OCI-M1 (cell line): ENCODE measurements at places on chromosomes 5 and 9.

DNA sequence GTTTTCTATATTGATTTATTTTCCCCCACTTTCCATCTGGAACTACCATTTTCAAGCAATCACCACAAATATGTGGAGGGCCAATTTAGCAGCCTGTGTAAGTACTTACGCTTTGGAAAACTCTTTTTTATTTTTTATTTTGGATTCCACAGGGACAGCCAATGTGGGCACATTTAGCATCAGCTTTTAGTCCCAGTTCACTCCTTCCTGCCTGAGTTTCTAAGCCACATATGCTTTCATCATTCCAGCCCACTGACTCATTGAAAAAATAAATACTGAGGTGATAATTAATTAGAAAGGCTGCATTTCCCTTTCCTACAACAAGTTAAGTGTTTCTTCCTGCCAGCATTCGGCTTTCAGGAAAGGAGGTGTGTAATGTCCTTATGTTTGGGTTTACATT, 76.8 kb downstream of the TMEM167A start:
- DNase-seq = no peak

GRCh38 chr9:98214811-98215210, 22.4 kb upstream of the CORO2A start:
- no peak for DNase-seq

DNA sequence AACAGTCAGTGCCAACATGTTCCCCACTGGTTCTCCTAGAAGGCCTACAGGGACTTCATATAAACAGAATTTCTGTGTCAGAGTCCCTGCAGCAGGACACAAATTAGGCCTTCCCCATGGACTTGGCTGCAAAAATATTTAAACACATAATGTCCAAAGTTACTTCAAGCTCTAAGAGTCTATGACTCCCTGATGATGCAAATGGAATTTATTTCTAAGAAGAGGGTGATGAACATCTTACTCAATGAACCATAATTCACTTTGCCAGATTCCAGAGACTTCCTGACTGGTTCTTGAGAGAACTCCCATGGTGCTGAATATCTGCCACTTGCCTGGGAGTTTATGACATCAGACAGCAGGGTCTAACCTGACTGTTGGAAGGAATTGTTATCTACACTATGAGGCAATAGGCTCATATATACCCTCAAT, 32.7 kb upstream of the ADRA1B start:
- no peak for DNase-seq

- DNase-seq = no peak
These were observed 2.4 kb downstream of the OTP start for GRCh38 chr5:77635917-77636640.

DNA sequence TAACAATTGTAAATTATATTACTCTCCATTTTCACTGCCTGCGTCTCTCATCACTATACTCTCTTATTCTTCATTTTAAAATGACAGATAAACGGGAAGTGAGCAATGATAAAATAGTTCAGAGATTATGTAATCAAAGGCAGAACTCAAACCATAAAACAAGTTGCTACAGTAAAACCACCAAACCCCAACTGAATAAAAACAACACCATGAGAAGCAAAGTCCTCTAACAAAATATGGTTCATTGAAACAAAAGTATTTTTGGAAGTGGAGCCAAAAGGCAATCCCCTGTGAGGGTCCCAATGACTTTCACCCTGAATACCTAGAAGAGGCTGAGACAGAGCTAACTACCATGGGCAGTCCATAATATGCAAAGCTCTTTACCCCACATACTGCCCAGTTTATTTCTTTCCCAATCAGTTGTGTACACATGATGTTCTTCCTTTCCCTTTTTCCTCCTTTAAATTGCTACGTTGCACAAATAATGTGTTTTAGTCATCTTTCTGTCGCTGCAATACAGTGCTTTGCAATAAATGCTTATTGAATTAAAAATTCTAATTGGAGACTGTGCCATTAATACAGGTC, 64.0 kb upstream of the PTGER4 start:
- peak; percentile 51 for DNase-seq

GRCh38 chr9:116142706-116143492, 10.7 kb upstream of the PAPPA start:
- no peak for DNase-seq

DNA sequence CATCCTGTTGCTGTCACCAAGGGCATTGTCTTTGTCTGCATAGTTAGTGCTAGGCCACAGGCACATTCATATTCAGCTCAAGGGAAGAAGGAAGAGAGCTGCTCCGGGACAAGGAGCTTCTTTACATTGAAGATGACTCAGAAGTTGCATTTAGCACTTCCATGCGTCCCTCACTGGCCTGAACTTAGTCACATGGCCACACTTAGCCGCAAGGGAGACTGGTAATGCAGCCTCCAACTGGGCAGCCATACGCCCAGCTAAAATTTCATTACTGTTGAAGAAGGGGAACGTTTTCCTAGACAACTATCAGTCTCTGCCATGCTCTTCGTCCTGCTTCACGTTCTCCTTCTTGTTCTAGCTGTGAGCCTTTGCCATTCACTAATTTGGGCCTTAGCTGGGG, 20.0 kb downstream of the ACTL7B start:
- no peak for DNase-seq

DNA sequence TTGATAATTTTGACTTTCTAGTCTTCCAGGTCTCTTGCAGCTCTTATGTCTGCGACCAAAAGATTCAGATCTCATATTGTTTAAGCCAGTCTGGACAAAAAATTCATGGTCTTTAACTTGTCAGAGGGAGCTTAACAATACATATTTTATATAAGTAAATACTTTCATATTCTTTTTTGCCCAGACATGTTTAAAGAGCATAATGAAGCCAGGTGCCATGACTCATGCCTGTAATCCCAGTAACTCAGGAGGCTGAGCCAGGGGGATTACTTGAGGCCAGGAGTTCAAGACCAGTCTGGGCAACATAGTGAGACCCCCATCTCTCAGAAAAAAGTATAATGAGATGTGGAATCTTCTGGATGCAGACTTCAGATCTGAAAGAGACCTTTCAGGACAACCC, 69.8 kb downstream of the JMY start:
- DNase-seq = no peak

- no peak for DNase-seq
These were observed 86.9 kb upstream of the SPATA31D4 start for GRCh38 chr9:81841333-81841732.

- DNase-seq = no peak
These were observed 24.8 kb downstream of the DPYSL3 start for GRCh38 chr5:147485046-147485445.

- peak; percentile 59 for DNase-seq
These were observed 616 bp downstream of the ABL1 start for GRCh38 chr9:130835441-130836298.

GRCh38 chr5:109694451-109694891, 4.7 kb downstream of the MAN2A1 start:
- no peak for DNase-seq

GRCh38 chr9:89410641-89411350, 87.1 kb downstream of the SEMA4D start:
- DNase-seq = peak; percentile 26

DNA sequence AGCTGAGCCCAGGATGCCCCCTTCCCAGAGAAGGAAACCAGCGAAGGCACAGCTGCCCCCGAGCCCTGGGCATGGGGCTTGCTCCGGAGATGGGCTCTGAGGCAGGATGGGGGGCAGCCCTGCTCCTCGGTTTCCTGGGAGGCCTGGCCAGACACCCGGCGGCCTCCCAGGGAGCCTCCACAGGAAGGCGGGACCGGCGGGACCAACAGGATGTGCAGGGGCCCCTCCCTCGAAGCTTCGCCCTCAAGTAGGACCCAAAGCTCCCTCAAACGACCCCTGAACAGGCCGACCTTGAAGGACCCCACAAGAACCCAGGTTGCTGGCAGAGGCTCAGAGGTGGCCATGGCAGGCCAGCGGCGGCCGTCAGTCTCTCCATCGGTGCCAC, 11.7 kb downstream of the EXD3 start:
- DNase-seq = no peak

DNA sequence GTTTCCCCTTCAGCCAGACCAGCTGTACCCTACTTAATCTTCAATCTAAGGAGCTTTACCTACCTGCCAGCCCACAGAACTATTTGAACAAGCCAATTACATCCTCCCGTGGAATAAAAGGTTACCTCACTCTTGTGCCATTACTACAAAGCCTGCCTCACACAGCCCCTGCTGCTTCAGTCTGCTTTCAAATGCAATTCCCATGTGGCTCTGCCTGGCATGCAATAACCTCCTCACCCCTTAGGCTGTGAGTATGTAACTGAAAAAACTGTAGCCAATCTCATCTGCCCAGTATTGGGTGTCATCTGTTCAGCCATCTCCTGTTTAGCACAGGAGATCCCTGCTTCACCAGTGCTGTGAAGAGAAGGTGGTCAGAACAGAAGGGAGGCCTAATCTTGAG, 6.1 kb upstream of the GCNT1 start:
- no peak for DNase-seq

DNA sequence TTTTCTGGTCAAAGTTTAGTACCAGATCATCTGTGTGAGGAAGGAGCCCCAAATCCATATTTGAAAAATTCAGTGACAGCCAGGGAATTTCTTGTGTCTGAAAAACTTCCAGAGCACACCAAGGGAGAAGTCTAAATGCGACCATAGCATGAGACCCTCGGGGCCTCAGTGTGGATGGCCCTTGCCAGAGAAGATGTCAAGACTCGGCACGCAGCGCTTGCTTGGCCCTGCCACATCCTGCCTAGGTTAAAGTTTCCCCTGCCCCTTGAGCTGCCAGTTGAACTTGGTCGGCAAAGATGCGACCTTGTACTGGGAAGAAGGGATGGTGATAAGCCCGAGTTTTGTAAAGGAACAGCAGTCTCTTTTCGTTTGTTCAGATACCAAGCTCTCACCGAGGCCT, 65.8 kb downstream of the IL31RA start:
- no peak for DNase-seq

GRCh38 chr9:694403-695154, 146.9 kb upstream of the DMRT1 start:
- DNase-seq = no peak

- no peak for DNase-seq
These were observed 20.2 kb upstream of the WHRN start for GRCh38 chr9:114525513-114525912.

GRCh38 chr9:101510459-101510858, 23.2 kb upstream of the RNF20 start:
- no peak for DNase-seq

DNA sequence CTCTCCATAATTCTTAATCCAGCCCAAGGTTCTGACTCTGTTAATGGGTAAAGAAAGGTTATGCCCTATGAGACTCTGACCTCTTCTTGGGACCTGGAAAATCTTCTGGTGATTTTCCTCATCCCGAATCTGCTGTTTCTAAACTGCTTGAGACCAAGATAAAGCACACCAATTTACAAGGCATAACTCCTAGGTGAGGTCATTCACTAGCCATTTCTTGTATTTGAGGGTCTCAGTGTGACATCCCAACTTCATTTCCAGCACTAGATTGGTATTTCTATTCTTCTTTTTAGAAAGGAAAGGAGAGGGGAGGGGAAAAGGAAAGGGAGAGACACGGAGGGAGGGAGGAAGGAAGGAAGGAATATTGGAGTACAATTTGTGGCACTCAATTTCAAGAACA, 51.6 kb downstream of the SLC1A1 start:
- no peak for DNase-seq

GRCh38 chr9:9631284-9631683, 981.5 kb downstream of the PTPRD start:
- no peak for DNase-seq

DNA sequence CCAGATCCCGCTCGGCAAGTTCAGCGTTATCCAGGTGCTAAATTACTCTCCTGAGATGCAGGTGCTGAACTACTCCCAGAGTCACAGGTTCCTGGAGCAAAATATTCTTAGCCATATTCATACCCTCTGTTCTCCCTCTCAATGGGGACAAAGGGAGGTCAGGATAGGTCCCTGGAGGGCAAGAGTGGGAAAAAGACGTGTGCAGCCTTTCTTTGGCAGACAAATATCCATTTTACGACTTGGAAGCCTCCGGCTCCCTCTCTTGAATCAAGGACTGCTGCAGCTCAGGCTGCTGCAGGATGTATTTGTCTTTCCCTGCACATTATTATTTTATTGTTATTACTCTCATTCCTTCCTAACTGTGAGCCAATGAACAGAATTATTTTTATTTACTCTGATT, 590.2 kb downstream of the NR2F1-AS1 start:
- DNase-seq = no peak

- no peak for DNase-seq
These were observed 477.4 kb upstream of the WWC1 start for GRCh38 chr5:167814040-167814439.

GRCh38 chr5:36200513-36200912, 41.2 kb downstream of the NADK2 start:
- DNase-seq = no peak

DNA sequence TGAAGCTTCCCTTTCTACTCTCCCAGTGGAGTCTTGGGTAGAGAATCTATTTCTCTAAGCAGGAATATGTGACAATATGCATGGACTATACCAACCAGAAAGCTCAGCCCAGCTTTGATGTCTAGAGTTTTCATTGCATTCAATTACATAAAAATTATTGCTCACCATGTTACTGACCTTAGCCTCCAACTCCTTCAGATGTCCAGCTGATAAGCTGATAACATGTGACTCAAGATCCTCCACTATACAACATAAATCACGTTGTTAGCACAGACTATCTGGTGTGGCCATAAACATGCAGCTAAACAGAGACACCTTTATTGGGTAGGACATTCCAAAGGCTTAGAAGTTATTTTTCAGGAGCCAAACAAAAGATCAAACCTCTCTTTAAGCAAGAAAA, 1168.2 kb downstream of the CDH12 start:
- peak; percentile 6 for DNase-seq

DNA sequence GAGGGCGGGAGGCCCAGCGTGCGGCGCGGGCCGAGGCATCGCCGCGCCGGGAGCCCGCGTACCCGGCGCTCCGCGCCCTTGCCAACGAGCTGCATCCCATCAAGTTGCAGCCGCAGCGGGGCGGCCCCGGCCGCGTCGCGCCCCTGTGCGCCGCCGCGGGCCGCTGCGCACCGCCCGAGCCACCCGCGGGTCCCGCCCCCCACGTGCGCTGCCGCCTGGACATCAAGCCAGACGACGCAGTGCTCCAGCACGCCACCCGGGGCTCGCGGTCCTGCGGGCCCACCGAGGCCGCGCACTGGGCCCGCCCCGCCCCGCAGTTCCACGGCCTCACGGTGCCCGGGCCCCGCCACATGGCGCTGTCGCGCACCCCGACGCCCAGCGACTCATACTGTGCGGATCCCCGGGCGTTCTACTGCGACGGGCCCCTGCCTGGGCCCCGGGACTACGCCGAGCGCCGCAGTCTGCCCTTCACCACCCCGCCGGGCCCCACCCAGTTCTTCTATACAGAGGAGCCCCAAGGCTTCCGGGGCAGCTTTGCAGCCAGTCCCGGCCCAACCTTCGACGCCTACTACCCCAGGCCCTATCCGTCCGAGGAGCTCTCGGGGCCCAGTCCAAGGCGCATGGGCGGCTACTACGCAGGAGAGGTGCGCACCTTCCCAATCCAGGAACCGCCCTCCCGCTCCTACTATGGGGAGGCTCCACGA, 2.6 kb downstream of the AJM1 start:
- DNase-seq = no peak
